Stimulated activated CD8-positive, alpha-beta memory T cell treated with anti-CD3 and anti-CD28 coated beads, Interleukin-7, amount 100 ng/mL, for 24 hours (primary cell): ENCODE measurements at places on chromosomes 2 and 18.

GRCh38 chr2:170715062-170715931, at the start of gene SP5:
Gene SP5 (plus strand): TSS chr2:170715337. CDS start chr2:170715513, 176 bp downstream.
- DNase-seq: no peak

DNA sequence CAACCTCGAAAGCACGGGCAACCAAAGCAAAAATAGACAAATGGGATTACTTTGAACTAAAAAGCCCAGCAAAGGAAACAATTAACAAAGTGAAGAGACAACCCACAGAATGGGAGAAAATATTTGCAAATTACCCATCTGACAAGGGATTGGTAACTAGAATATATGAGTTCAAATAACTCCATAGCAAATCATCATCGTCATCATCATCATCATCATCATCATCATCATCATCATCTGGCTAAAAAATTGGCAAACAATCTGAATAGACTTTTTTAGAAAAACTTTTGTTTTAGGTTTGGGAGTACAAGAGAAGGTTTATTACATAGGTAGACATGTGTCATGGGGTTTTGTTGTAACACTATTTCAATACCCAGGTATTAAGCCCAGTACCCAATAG, 1239.3 kb upstream of the FAM98A start:
- no peak for DNase-seq

DNA sequence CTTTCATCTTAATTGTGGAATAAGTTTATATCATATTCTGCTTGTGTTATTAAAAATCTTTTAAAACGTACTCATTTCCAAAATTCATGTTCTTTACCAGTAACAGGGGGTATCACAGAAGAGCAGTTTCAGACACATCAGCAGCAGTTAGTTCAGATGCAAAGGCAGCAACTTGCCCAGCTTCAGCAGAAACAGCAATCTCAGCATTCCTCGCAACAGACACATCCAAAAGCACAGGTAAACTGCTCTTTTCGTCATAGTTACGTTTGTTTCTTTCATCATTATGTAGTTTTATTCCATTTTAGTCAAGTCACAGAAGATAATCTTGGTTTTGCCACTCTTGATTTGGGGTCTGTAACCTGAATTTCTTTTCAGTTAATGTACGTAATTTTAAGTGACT, 93.5 kb upstream of the KIF5C start:
- no peak for DNase-seq

GRCh38 chr2:181586569-181587081, 70.3 kb downstream of the CERKL start:
- no peak for DNase-seq
